GM04503 (cell line): ENCODE measurements at places on chromosomes 3 and 15.
A peak's percentile ranks its signal among the peaks of the same experiment; 100 is the strongest.

GRCh38 chr3:195013411-195014361, 257.3 kb downstream of the XXYLT1 start:
- DNase-seq, result no peak

DNA sequence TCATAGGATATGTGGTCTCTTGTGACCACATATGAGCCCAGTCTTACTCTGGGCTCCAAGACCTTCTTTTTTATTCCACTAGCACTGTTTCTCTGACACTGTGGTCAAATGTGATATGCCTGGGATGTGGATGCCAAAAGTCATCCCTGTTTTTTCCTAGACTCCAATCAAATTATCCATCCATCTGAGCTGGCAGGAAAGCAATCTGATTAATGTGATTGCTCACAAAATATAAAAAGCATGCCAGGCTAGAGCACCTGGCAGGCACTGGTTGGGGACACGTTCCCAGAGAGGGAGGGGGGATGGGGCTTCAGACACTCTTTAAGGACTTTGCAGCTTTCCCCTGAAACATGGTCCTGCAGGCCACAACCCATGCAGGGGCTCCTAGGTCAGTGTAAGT, 3.1 kb upstream of the CFAP100 start:
- DNase-seq, result no peak

DNA sequence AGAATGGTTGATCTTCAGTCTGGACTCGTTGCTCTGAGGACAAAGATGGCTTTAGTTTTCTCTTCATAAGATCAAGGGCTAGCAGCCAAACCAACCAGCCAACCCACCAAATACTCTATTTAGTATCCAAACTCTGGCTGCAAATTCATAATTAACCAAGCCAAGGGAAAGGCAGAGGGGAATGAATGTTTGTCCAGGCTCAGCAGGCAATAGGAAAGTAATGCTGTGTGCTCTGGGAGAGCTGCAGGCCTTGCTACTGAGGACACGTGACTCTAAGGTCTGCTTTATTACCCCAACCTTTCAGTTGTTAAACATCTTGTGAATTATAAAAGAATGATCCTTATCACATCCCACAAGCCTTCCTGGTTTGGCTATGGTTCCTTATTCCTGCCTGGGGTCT, 52.3 kb upstream of the GALNT15 start:
- no peak for DNase-seq

- no peak for DNase-seq
These were observed 76.0 kb downstream of the FEM1B start for GRCh38 chr15:68353421-68354135.

- DNase-seq, result peak; percentile 86
These were observed 324.3 kb downstream of the CHST2 start for GRCh38 chr3:143443851-143444331.

- DNase-seq, result no peak
These were observed 87.6 kb upstream of the SLC25A26 start for GRCh38 chr3:66133050-66133757.

DNA sequence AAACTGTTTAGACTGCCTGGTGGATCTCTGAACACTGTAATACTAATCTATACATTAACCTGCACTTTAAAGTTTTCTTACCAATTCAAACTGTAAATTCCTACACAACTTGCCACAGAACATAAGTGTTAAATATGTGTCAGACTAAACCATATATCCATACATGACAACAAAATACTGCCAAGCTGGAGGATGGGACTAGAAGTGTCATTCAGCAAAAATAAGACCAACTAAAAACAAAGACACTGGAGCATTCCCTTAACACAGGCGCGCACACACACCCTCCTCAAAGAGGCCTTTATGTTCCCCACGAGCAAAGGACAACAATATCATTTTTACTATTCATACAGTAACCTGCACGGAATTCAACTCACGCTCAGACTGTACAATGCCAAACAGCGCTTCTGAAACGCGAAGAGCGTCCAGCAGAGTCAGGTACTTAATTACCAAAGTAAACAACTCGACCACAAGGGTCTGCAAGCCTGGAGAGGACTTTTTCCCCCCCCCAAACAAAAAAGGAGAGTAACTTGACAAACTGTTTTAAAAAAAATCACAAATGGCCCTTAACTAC, 1.1 kb downstream of the DCUN1D1 start:
- no peak for DNase-seq

GRCh38 chr15:99992611-99993231, 259.5 kb upstream of the LYSMD4 start:
- DNase-seq, result no peak

DNA sequence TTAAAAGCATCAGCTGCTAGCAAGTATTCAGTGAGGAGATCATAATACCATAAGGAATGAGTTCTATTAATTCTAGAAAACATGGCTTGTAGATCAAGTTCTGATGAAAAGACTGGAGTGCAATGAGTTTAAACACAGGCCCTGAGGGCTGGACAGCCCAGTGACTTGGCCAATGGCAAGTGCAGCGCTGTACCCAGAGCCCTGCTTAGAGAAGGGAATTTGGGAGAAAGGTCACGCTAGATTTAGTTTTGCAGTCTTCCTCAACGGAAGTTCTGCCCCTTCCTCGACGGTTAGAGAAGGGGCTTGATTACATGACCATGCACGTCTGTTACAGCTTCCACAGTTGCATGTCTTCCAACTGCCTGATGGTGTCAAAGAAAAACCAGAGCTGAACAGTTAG, 4.0 kb downstream of the TMEM212 start:
- no peak for DNase-seq

DNA sequence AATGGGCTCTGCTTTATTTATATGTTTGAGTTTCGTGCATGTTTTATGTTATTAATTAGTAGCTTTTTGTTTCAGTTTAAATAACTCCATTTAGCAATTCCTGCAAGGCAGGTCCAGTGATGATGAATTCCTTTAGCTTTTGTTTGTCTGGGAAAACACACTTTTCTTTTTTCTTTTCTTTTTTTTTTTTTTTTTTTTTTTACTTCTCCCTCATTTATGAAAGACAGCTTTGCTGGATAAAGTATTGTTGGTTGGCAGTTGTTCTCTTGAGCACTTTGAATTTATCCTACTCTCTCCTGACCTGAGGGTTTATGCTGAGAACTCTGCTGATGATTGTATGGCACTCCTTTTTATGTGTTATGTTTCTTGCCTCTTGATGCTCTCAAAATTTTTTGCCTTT, 35.7 kb downstream of the TMEM39A start:
- no peak for DNase-seq

DNA sequence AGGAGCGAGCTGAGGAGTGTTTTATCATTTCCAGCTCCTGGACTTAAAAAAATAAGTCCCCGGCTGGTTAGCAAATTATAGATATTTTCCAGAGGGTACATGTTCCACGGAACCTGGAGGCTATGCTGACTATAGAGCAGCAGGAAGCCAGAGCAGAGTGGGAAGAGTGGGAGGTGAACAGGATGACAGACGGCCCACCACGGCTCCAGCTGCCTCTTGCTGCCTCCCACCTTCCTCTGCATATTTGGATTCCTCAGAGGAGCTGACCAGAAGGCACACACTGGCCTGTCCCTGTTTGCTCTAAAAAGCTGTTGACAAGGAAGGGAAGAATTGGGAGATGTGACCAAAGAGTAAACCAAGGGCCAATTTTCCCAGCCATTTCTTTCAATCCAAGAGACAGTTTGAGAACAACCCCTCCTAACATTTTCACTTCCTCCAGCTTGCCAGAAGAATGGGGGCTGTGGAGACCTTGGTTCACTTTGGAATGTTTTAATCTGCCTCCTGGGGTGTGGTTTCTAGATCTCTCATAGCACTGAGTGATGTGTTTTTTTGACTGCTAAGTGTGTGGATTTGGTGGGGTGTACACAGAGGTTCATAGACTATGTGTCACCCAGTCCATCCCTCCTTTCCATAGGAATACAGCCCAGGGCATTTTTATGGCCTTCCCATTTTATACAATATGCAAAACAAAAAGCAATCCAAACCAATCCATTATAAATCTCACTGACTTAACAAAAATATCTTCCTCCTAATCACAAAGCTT, 36.8 kb downstream of the HGD start:
- no peak for DNase-seq

DNA sequence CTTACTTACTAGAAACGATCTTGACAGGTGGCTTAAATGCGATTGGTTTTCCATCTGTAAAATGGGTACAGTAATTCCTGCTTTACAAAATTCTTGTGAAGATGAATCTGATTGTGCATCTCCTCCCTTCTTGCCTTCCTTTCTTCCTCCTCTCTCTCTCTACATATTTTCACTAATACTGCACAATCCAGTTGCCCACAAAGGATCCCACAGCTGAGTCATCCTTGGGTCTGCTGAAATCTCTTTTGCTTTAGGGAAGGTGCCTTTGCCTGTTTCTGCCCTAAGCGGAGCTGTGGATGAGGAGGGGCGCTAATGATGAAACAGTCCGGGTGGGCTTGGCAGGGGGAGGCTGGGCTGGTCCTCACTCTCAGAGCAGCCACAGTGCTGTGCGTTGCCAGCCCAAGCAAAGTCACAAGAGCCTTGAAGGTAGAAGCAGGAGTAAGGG, 46.1 kb downstream of the AMOTL2 start:
- peak; percentile 89 for DNase-seq

DNA sequence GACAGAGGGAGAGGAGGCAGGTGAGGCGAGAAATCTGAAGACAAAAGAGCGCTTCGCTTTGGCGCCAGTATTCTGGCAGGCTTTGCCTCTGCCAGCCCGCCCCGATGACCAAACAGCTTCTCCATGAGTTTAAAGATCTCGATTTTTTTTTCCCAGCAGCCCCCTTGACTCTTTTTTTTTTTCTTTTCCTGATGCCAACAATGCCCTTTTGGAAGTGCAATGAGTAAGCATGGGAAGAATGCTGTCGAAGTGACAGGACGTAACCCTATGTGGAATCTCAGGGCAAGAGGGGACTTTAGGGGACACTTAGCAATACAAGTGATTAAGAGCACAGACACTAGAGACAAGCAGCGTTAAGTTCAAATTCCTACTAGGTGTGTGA, 211.7 kb downstream of the FGF12 start:
- no peak for DNase-seq

DNA sequence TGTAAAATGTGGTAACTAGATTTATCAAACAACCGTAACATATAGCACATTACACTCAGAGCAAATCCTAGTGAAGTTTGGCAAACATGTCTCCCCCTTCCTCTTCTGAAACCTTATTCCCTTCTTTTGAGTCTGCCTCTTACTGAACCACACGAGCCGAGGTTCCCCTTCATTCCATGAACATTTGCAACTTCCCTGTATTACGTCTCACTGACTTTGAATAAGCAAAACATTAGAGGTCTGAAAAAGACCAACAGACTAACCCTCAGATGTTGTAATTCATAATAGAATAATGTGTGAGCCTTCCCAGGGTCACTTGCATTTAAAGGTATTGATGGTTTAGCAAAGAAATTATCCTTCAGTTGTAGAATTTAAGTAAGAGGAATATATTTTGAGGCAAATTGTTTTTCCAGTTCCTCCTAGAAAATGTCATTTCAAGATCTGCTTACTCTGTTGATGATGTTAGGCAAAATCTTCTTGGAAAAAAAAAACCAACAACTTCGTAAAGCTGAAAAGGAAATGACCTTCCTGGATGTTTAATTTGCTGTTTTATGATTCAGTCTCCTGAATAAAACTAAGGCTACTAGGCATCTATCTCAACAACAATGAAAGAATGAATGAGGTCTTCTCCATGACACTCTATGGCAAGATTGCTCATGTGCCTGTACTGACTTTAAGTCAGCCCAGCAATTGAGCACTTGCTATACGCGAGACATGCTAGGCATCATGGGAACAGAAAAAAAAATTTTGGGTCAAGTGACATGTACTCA, 296.9 kb upstream of the NECTIN3 start:
- DNase-seq, result no peak

- no peak for DNase-seq
These were observed 40.6 kb upstream of the RBMS3 start for GRCh38 chr3:29240248-29240647.

GRCh38 chr3:65846936-65847335, 191.8 kb downstream of the MAGI1 start:
- no peak for DNase-seq

GRCh38 chr3:41065340-41065739, 134.0 kb upstream of the CTNNB1 start:
- DNase-seq, result no peak

- peak; percentile 72 for DNase-seq
These were observed 55.9 kb upstream of the RARB start for GRCh38 chr3:25372167-25372566.

GRCh38 chr15:71279757-71280141, 164.5 kb downstream of the THSD4 start:
- DNase-seq, result no peak

- no peak for DNase-seq
These were observed 11.9 kb downstream of the GRM2 start for GRCh38 chr3:51718547-51719409.

DNA sequence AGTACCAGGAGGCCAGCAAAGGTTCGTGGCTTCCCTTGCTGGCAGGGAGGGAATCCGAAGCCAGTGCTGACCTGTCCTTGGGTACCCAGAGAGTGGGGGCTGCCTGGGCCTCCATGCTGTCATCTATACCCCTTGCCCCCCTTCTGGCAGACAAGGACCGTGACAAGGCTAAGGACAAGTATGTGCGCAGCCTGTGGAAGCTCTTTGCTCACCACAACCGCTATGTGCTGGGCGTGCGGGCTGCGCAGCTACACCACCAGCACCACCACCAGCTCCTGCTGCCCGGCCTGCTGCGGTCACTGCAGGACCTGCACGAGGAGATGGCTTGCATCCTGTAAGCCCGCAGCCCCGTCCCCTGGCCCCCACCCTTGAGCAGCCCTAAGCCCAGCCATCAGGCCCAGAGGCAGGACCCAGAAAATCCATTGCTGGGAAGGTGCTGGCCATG, 2.8 kb downstream of the FES start:
- DNase-seq, result no peak

DNA sequence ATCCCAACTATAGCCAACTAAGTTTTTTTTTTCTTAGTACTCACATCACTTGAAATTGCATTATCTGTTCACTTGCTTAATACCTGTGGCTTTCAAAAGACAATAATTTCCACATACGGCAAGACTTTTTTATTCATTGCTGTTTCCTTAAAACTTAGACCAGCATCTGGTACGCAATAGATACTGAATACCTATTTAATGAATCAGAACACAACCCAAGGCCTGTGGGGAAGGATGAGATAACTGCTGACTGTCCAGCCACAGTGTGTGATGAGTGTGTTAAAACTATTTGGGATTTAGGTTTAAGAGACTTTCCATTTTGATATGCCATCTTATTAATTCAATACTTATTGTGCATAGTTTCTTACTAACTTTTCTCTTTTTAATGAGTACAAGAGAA, 988.7 kb downstream of the NTRK3 start:
- DNase-seq, result peak; percentile 62

GRCh38 chr3:169659096-169659819, 4.3 kb downstream of the MECOM start:
- no peak for DNase-seq

DNA sequence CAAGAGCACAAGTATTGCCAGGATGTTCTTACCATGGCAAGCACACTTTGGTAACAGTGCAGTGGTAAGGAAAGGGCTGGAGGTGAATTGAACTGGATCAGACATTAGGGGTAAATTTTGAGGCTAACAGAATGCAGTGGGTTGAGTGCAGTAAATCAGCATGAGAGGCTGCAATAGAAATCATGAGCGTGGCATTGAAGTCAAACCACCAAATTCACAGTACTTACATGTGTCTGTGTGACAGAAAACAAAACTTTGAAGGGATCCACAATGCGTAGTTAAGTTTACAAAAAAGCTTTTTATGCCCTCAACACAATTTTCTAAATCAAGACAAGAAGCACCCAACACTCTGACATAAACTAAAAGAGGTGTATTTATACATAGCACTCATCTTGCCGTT, 428.0 kb upstream of the ARHGEF26 start:
- DNase-seq, result no peak
